ENCODE measurements at places on chromosomes 7 and 10.

DNA sequence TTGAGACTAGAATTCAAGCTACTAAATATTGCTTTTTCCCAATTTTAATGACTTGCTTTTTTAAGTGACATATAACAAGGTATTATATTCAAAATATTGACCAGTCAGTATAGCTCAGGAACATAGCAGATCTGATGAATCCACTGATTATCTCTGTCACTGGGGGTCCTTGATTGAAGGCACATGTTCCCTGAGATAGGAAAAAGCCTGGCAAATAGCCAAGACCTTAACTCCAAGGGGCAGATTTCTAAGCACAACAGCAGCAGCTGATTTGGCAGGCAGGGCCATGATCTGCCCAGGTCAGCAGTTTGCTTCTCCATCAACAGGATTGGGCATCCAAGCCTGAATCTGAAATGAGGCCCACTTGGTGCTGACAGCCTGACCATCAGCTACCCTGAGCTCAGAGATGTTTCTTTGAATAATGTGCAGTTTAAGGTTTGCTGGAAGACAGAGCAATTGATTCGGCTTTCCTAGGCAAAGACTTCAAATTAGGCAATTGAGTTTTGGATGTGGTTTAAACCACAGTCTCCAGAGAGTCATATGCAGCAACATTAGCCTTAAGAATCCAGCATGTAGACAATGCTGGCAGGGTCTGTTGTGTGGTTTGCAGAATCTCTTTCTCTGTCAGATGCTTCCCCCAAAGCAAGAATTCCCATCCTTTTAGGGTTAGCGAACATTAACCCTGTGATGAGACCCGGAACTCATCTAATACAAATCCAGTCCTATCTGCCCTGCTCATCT is 352.6 kb downstream of the ADRA2A start:
- no peak for DNase-seq

DNA sequence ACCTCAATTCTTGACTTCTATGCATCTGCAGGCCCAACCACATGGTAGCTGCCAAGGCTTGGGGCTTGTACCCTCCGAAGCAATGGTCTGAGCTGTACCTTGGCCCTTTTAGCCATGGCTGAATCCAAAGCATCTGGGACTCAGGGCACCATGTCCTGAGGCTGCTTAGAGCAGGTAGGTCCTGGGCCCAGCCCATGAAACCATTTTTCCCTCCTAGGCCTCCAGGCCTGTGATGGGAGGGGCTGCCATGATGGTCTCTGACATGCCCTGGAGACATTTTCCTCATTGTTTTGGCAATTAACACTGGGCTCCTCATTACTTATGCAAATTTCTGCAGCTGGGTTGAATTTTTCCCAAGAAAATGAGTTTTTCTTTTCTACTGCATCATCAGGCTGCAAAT is 417.8 kb upstream of the LRRN3 start:
- no peak for DNase-seq

- DNase-seq: peak; percentile 71
These were observed 574 bp upstream of the CPED1 start for GRCh38 chr7:120987683-120988590.

GRCh38 chr10:34731885-34732701 is 83.0 kb downstream of the PARD3 start:
- no peak for DNase-seq

GRCh38 chr10:116912162-116912561 is 62.9 kb downstream of the ENO4 start:
- DNase-seq: no peak
